ENCODE measurements at places on chromosomes 11 and 22. TPM values are rescaled to one million over a fixed set of nuclear protein-coding genes. Genes with fewer than 3 reads are reported as not detected.

MS4A4A gene
- 9.8 TPM for total RNA-seq

ISX gene
- under 0.01 TPM for total RNA-seq

LRP4 gene
- total RNA-seq: 5.2 TPM

NXPE4 gene
- 0.66 TPM for total RNA-seq

BTG4 gene
- not detected for total RNA-seq

CNGA4 gene
- 0.29 TPM for total RNA-seq

DNA sequence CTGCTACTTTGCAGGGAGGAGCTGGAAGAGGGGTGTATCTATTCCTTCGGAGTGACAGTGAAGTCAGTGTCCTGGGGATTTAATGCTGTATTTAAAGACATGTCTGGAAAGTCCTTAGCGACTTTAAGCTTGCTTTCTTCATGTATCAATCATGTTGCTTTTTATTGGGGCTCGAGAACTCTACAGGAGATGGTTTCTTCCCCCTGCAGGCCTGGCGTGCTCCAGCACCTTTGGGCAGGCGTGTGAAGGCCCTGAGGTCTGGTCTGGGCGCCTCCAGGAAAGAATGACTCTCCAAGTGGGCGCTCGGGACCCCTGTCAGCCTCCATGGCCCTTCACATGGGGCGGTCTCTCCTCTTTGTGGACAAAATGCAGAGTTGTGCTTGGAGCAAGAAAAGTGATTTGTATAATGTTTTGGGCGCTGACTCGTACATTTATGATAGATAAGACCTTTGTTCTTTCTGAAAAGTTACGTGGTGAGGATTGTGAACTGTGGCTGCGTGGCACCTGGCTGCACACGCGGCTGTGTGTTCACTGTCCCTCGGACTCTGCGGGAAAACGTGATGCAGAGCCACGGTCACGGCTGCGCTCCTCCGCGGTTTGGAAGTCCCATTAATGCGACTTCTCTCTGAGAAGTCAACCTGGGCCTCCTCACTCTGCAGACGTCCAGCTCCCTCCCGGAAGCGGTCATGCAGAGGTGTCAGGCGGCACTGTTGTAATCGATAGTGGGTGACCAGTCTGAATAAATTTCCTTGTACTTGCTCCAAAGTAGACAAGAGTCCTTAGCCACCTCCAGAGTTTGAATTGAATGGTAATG lies 282.5 kb downstream of the TBC1D22A start:
- H3K36me3 ChIP-seq: no peaks in the 10 kb centered on the region
- H3K4me3 ChIP-seq: no peak overlapping the region
- H3K4me1 ChIP-seq: no peaks in the 10 kb centered on the region
- H3K27me3 ChIP-seq: no peaks in the 10 kb centered on the region
- DNase-seq: no peak

- no peak overlapping the region for H3K4me3 ChIP-seq
- H3K27me3 ChIP-seq: no peaks in the 10 kb centered on the region
- no peak for DNase-seq
- H3K4me1 ChIP-seq: no peaks in the 10 kb centered on the region
- H3K27ac ChIP-seq: no peak overlapping the region
Observed at GRCh38 chr11:126587541-126587940, 232.1 kb downstream of the ST3GAL4 start.

GRCh38 chr11:88040148-88040496 lies 135.1 kb downstream of the RAB38 start:
- no peaks in the 10 kb centered on the region for H3K27me3 ChIP-seq
- H3K4me3 ChIP-seq: no peak overlapping the region
- H3K4me1 ChIP-seq: no peaks in the 10 kb centered on the region
- no peak for DNase-seq
- H3K36me3 ChIP-seq: no peaks in the 10 kb centered on the region

DNA sequence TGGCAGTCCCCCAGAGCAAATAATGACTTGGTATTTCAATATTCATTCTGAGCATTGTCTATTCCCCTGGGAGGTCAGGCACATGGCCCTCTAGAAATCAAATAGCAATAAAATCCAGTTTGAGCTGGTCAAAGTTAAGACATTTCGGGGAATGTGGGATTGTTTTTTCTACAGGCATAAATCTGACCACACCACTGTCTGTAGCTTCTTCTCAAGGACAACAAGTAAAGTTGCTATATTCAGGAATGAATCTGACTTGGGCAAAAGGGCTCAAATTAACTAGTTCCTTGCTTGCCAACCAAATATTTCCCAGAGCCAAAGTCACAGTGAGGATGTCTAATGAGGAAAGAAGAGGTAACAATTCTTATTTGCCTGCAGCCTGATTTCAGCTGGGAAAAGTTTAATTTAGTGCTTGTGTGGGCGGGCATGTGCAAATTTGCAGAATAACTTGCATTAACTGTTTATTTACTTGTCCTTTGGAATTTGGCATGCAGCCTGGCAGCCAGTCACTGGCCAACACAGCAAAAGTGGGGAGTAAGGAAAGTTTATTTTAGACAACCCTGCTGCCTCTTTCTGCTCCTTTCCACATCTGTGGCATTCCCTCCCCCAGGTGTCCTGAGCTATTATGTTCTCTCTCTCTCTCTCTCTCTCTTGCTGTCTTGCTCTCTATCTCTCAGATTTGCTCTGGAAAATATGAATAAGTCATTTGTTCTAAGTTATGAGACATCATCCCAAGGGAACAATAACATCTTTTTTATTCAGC lies 51.2 kb upstream of the ARHGAP20 start:
- no peak for DNase-seq
- no peaks in the 10 kb centered on the region for H3K36me3 ChIP-seq
- no peak overlapping the region for H3K4me3 ChIP-seq
- no peak overlapping the region for H3K27ac ChIP-seq

DNA sequence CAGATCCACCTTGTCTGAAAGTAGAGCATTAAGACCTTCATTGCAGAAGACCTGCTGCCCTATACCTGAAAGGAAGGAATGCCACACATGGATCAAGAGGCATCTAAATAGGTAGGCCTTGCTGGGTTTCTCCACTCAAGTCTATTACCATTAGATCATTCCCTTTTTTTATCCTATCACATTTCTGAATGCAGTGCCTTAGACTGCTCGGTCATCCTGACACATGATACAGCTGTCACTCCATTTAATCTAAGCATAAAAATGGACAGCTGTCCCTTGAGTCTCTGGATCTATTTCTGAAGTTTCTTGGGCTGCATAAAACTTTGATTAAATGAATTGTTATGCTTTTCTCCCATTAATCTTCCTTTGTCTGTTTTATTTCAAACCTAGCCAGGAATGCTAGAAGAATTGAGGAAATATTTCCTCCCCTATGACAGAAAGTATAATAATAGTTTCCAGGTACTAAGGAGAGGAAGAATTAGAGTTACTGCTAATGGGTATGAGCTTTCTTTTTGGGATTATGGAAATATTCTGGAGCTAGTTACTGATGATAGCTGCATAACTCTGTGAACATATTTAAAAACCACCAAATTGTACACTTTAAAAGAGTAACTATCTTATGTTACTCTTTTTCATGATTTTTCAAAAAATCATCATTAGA lies 88.0 kb downstream of the DLG2 start:
- H3K27ac ChIP-seq: no peak overlapping the region
- no peaks in the 10 kb centered on the region for H3K36me3 ChIP-seq
- H3K4me1 ChIP-seq: no peaks in the 10 kb centered on the region
- DNase-seq: no peak
- H3K27me3 ChIP-seq: no peaks in the 10 kb centered on the region
- H3K4me3 ChIP-seq: no peak overlapping the region

GRCh38 chr11:71301858-71302533 lies 49.6 kb upstream of the SHANK2 start:
- DNase-seq: peak; percentile 16
- no peaks in the 10 kb centered on the region for H3K36me3 ChIP-seq
- no peak overlapping the region for H3K27ac ChIP-seq

DNA sequence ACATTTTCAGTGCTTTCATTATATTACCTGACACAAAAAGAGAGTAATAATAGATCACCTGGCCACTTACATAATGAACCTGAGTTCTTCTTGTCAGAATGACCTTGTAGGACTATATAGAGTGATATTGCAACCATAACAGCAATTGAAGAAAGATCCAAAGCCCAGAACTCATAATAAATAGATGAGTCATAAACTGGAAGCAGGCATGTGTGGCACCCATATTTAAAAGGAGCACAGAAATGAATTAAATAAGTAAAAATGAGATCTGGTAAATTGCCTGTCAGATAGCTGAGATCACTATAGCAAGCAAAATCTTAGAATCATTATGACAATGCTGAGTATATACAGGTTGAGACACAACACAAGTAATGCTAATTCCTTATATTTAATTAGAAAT lies 331.8 kb downstream of the AASDHPPT start:
- no peak for DNase-seq
- H3K4me1 ChIP-seq: no peaks in the 10 kb centered on the region
- H3K4me3 ChIP-seq: no peak overlapping the region
- no peaks in the 10 kb centered on the region for H3K36me3 ChIP-seq
- H3K27ac ChIP-seq: no peak overlapping the region
- H3K27me3 ChIP-seq: no peaks in the 10 kb centered on the region

- peaks cover 12% of the 10 kb centered on the region for H3K4me1 ChIP-seq
- DNase-seq: no peak
- H3K4me3 ChIP-seq: no peak overlapping the region
- H3K36me3 ChIP-seq: peaks cover 28% of the 10 kb centered on the region
- H3K27ac ChIP-seq: no peak overlapping the region
- H3K27me3 ChIP-seq: no peaks in the 10 kb centered on the region
Observed at GRCh38 chr22:50465066-50465930, 9.5 kb downstream of the SBF1 start.

DNA sequence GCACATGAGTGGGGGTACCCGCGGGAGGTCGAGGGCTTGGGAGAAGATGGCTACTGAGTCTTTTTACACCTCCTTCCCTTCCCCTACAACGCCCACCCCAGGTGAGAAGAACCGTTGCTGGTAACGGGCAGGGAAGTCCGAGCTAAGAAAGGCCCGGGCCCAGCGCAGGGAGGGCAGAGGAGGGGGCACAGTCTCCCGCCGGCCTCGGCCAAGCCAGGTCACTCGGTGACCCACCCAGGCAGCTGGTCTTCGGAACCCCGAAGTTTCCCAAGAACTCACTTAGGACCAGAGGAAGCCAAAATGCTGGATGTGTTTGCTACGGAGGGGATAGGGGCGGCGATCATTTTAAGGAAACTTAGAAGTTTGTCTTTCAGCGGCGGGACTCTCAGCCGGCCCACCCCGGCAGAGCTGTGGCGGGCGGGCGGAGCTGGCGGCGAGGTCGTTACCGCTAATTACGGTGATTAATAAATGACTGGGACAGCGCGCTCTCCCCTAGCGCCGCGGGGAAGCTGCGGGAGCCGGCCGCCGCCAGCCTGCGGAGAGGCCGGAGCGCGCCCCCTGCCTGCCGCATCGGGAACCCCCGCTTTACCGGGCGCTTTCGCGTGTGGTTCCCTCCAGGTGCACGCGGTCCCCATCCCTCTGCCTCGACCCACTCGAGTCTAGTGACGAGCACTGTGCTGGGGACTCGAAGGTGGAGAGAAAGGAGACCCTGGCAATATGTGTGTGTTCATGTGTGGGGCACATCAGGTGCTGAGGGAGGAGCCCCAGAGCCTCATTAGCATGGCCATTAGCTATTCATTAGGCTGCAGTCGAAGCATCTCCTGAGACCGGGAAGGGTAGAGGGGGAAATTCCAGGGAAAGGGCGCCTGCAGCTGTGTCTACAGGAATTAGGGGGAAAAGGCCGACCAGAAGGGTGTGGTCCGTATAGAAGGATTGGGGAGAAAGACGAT lies 945 bp downstream of the ROBO3 start:
- H3K4me1 ChIP-seq: peaks cover 18% of the 10 kb centered on the region
- H3K36me3 ChIP-seq: no peaks in the 10 kb centered on the region
- H3K27ac ChIP-seq: no peak overlapping the region
- DNase-seq: no peak
- H3K27me3 ChIP-seq: peaks cover 94% of the 10 kb centered on the region

DNA sequence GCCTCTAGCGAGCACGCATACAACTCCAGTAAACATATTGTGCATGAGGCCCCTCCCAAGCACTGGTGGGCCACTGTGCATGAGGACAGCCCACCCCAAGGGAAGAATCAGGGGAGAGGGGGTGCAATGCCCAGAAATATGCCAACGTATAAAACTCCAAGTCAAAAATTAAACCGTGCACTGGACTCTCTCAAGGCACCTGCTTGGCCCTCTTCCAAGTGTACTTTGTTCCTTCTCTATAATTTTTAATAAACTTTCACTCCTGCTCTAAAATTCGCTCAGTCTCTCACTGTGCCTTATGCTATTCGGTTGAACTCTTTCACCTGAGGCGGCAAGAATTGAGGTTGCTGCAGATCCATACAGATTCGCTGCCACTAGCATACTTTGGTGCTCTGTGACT lies 465.3 kb upstream of the TENM4 start:
- DNase-seq: no peak
- H3K27me3 ChIP-seq: no peaks in the 10 kb centered on the region
- H3K4me3 ChIP-seq: no peak overlapping the region
- H3K36me3 ChIP-seq: no peaks in the 10 kb centered on the region
- no peaks in the 10 kb centered on the region for H3K4me1 ChIP-seq

DNA sequence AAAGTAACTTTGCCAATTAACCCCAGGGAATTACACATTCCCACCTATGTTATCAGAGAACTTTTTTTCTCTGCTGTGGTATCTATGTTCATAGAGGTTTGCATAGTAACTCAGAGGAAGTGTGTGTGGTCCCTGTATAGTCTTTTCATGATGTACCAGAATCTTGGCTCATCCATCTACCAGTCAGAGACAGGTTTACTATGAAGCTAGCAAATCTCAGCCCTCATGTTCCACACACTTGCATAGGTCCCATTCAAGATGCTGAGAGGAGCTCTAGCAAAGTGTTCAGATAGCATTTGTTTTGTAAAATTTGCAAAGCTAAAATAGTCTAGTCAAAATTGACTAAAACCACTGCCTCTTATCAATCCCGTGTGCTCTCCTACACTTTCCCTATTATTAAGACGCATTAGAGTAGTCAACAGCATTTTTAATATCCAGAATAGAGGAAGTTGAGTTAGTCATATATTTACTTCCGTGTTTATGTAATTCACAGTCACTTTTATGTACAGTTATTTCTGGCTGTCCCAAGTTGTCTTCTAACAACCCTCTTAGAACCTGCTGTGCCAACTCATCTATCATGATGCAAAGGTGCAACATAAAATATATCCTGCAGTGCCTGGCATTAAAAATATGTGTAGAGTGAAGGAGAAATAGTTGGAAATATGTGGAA lies 184.2 kb downstream of the FAM76B start:
- H3K4me1 ChIP-seq: no peaks in the 10 kb centered on the region
- H3K27ac ChIP-seq: no peak overlapping the region
- no peak for DNase-seq
- H3K36me3 ChIP-seq: no peaks in the 10 kb centered on the region

- no peaks in the 10 kb centered on the region for H3K36me3 ChIP-seq
- H3K4me1 ChIP-seq: no peaks in the 10 kb centered on the region
- DNase-seq: no peak
Observed at GRCh38 chr22:26894766-26895485, 237.5 kb downstream of the MIAT start.

- no peaks in the 10 kb centered on the region for H3K4me1 ChIP-seq
- no peaks in the 10 kb centered on the region for H3K36me3 ChIP-seq
- DNase-seq: no peak
- no peak overlapping the region for H3K27ac ChIP-seq
Observed at GRCh38 chr11:117634756-117635603, 162.0 kb downstream of the DSCAML1 start.

GRCh38 chr22:24095826-24096757 lies 85.0 kb downstream of the CABIN1 start:
- no peaks in the 10 kb centered on the region for H3K27me3 ChIP-seq
- no peak overlapping the region for H3K4me3 ChIP-seq
- no peaks in the 10 kb centered on the region for H3K4me1 ChIP-seq
- H3K27ac ChIP-seq: no peak overlapping the region

- H3K4me1 ChIP-seq: no peaks in the 10 kb centered on the region
- no peaks in the 10 kb centered on the region for H3K36me3 ChIP-seq
- no peaks in the 10 kb centered on the region for H3K27me3 ChIP-seq
- no peak for DNase-seq
- no peak overlapping the region for H3K27ac ChIP-seq
Observed at GRCh38 chr22:26273011-26273675, 103.9 kb downstream of the SEZ6L start.
